Midbrain (tissue), 1 donor: ENCODE measurements at places on chromosomes 12 and 14.

DNA sequence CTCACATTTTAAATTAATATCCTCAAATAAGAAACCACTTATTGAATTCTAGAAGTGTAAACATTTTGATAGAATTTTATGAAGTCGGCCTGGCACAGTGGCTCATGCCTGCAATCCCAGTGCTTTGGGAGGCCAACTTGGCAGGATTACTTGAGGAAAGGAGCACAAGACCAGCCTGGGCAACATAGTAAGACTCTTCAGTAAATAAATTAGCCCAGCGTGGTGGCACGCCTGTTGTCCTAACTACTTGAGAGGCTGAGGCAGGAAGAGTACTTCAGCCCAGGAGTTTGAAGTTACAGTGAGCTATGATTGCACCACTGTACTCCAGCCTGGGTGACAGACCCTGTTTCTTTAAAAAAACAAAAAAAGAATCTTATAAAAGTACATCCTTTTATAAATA lies 8.9 kb upstream of the ZNF410 start:
- no peak for DNase-seq

DNA sequence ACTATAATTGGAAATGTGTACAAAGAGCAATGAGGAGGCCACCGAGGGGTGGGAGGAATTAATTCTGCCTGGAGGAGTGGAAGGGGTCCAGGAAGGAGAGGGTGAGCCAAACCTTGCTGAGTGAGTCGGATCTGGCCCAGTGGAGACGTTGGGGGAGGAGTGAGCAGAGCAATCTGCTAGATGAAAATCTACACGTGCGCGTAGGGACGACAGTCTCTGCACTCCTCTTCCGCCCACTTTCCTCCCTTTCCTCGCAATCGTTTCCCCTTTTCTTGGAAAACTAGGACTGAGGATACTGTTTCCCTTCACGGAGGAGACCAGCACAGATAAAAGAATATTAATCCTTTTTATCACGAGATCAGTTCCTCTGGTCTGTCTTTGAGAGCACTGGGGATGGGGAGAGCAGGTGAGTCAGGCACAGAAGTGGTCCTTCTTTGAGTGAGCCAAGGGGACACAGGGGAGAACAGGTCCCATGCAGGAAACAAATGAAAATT lies 2.9 kb upstream of the NAB2 start:
- DNase-seq: no peak

DNA sequence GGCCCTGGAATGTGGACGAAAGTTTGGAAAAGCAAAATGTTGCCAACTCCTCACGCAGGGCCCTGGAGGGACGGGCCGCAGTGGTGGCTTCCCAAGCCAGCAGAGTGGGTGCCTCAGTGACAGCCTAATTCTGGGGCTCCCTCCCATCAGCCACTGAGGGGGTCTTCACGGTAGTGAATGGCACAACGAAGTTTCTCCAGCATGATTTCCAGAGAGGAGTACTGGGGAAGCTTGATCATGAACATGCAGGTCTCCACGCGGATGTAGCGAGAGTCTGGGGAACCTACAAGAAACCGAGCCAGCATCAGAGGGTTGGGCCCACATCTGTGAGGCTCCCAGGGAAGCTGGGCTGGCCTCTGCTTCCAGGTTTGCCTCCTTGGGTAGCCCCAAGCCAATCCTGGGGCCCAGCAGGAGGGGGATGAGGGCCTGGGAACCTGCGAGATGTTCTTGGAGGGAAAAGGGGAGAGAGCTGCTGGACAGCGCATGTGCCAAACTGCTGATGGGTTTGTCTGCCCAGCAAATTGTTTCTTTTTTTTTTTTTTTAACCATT lies 37.0 kb downstream of the TRAFD1 start:
- no peak for DNase-seq

DNA sequence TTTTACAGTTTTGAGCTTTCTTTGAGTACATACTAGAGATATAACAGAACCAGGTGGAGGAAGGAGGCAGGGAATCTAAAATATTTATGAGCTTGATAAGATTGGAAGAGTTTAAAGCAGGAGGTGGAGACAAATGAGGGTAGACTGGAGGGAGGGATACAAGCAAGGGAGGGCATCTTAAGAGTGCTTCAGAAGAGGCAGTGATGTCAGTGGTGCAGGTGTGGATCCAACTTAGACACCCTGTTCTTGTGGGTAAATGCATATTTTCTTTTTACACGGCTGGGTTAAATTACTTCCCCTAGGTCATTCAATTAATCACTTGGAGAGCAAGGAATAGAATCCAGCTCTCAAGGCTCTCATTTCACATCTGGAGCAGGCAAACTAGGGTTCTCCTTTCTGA lies 146.1 kb upstream of the LRIG3 start:
- DNase-seq: no peak

DNA sequence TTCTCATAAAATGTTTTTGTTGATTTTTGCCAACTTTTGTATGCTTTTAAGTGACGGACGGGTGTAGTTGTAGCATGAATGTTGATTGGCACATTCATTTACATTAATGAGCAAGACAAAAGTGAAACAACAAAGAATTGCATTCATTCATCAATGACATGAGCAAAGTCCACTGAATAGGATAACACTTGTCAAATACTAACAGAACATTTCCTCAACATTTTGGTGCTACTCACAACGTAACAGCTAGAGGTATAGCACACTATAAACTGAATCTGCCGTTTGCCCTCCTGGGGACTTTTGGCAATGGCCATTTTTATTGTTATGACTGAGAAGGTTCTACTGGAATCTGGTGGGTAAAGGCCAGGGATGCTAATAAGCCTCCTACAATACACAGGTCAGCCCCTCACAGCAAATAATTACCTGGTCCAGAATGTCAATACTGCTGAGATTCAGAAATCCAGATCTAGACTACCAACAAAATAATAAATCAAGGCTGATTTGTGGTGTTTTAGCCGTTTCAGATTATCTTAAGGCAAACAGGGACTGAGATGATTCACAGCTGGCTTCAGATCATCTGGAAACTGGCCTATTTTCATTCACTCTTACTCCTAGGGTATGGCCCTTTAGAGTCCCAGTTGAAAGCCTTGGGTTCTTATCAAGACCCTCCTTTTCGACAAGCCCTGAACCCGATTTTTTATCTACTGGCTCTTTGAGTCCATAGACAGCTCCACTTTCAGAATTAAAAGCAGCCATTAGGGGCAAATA lies 22.5 kb upstream of the CDKN3 start:
- DNase-seq: no peak

DNA sequence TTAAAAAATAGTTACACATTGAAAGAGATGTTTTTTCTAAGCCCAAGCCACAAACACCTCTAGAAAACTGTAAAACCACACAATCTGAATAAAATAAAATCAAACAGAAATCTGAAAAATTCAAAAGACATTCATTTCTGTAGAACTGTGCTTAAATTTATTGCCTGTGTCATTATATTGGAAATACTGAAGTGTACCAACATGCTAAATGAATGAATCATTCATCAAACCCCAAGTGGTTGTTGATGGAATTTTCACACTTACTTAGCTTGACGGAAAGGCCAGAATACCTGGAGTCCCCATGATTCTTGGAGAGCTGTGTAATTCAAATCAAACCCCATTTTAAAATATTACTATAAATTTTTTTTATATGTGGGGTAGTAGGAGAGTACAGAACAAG lies 2.7 kb downstream of the KITLG start:
- DNase-seq: no peak

DNA sequence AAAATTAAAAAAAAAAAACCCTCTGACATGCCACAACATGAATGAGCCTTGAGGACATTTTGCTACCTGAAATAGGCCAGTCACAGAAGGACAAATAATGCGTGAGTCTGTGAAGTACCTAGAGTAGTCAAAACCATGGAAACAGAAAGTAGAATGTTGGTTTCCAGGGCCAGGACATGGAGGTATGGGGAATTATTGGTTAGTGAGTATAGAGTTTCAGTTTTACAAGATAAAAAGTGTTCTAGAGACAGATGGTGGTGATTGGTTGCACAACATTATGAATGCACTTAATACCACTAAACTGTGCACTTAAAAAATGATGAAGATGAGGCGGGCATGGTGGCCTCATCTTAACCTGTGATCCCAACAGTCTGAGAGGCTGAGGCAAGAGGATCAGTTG lies 47.6 kb upstream of the ZFP36L1 start:
- DNase-seq: no peak

- DNase-seq: no peak
Measured at GRCh38 chr12:121792607-121793439, 665 bp downstream of the RHOF start.

DNA sequence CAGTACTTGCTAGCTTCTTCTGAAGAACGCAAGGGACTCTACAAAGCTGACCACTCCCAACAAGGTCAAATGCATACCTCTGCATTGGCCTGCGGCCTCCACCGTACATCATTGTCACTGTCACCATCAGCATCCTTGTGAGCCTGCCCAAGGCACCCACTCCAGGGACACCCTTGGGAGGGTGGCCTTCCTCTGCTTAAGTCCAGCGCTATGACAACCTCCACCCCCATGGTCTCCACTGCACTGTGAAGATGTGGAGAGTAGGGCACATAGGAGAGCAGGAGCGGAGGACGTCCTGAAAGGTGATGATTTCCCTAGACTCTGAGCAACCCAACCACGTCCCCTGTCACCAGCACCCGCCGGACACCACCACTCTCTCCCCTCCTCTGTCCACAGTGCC lies 252.8 kb downstream of the ALG10 start:
- DNase-seq: no peak

DNA sequence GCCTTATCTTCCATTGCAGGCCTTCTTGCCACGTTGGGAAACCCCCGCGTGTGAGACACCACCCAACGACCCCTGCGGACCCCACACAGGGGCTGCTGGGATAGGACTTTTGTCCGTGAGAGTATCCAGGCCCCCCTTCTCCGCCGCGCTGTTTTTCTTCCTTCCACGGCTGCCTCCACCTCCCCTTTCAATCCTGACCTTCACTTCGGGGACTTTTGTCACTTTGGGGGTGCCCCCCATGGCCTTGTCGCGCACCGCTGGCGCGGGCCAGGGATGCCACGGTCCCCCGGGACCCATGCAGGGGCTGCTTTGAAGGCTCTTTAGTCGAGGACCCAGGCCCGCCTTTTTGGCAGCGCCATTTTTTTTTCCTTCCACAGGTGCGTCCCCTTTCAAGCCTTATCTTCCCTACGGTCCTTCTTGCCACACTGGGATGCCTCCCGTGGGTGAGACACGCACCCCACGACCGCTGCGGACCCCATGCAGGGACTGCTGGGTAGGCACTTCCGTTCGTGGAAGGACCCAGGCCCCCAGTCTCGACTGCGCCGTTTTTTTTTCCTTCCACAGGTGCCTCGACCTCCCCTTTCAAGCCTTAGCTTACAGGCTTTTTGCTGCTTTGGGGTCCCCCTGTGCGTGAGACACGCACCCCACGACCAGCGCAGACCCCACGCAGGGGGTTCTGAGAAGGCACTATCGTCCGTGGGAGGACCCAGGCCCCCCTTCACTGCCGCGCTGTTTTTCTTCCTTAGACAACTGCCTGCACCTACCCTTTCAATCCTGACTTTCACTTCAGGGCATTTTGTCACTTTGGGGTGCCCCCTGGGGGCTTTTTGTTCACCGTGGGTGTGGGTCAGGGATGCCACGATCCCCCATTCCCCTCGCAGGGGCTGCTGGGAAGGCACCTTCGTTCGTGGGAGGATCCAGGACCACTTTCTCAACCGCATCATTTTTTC lies 267.4 kb downstream of the ALG10 start:
- no peak for DNase-seq

DNA sequence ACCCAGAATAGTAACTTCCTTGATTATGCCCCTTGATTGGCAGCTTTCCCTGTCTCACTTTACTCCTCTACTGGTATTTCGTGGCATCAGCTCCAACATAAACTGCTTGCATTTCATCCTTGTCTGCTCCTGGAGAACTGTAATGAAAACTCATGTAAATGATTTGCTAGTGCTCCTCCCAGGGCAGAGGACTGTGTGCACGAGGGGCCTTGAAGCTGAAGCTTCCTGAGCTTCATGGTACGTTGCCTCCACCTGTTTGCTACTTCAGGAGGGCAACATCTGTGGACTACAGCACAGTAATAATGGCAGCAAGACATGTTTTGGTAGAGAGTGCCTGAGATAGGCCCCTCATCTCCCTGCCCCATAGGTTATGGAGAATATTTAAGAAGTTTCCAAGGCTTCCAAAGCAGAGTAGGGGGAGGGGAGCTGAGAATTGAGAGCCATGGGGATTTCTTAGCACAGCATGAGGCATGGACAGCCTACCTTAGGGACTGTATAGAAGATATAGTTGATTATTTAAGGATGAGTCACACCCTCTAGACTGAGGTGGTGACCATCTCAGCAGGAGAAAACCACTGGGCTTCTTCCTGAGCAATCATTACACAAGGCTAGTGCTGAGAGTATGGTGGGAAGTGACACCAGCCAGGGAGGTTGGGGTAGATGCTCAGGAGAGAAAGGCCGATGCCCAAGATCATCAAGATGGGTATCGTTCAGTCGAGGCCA lies 29.5 kb downstream of the CCDC198 start:
- DNase-seq: no peak

- no peak for DNase-seq
Measured at GRCh38 chr14:57061009-57061711, 207.5 kb downstream of the EXOC5 start.

GRCh38 chr12:92921877-92922276 lies 7.2 kb downstream of the EEA1 start:
- no peak for DNase-seq

GRCh38 chr12:126726481-126727217 lies 1540.3 kb upstream of the TMEM132C start:
- no peak for DNase-seq

GRCh38 chr12:75751769-75752471 lies 240.5 kb upstream of the KRR1 start:
- no peak for DNase-seq

GRCh38 chr12:116885491-116885890 lies 4.2 kb upstream of the HRK start:
- no peak for DNase-seq

DNA sequence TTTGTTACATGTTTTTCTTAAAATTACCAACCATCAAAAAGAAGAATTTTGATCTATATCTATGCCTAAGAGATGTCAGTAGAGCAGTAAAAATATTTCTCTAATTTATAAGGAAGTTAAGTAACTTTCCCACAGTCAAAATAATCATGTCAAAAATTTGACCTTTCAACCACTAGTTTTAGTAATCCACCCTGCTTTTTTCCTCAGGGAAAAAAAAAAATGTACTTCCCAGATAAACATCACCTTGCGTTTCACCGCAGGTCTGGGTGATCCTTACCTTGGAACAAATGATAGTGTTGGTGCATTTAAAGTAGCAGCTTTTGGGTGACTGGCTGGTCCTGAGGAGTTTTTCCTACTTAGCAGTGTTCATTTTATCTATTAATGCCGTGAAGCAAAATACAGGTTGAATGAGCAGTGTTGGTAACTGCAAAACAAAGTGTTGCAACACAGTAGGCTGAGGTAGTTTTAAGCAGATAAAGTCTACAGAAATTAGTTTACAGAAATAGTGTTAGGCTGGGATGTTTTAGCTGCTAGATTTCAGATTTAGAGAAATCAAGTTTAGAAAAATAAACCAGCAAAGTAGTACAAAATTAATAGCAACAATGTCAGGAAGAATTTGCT lies 137.2 kb upstream of the DNM1L start:
- no peak for DNase-seq

DNA sequence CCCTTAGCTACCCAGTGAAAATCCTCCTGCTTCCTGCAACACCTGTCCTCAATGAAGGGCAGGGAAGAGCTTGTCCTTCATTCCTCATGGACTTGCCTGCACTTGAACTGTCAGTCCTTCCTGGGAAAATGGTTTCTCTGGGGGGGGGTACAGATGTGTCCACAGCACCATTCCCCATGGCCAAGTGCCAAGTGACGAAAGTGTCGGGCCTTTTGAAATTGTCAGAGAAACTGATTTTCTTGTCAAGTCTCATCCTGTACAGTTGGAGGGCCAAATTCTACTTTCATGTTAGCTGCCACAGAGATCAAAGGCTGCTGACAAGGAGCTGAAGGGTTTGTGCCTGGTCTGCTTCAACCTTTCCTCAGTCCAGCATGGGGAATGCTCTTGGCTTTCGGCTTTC lies 179.5 kb upstream of the PARP11 start:
- DNase-seq: no peak
